ENCODE measurements at places on chromosomes 4 and X. TPM values are rescaled to one million over a fixed set of nuclear protein-coding genes. Genes with fewer than 3 reads are reported as not detected.

DNA sequence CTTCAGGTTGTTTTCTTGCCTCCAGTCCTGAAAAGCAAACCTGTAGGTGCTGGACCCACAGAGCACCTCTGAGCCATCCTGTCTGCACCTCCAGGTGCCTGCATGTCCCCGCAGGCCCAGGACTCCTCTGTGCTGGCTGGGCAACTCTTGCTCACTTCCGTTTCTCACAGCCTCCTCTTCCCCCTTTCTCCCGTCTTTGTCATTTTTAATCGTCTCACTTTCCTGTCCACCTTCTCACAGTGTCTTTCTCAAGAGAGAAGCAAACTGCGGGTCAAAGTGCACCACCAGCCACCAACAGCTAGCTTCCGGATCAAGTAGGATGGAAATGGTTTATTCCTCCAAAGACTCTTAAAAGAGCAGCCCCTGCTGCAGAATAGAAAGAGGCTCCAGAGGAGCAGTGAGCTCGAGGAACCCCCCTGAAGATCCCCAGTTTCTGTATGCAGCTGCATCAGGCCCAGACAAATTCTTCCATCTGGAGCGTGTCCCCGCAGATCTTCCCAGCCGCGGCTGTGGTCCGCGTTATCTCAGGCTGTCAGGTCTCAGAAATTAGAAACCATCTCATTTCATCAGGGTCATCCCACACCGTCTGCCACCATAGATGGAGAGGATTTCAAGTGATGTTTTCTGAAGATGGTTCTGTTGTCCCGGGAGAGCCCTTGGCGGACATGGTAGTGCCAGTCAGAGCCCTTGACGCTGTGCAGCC is 87.7 kb downstream of the FHDC1 start:
- no peak overlapping the region for H3K27ac ChIP-seq
- no peak for DNase-seq
- H3K36me3 ChIP-seq = no peaks in the 10 kb centered on the region
- H3K4me1 ChIP-seq = peaks cover 5% of the 10 kb centered on the region

DNA sequence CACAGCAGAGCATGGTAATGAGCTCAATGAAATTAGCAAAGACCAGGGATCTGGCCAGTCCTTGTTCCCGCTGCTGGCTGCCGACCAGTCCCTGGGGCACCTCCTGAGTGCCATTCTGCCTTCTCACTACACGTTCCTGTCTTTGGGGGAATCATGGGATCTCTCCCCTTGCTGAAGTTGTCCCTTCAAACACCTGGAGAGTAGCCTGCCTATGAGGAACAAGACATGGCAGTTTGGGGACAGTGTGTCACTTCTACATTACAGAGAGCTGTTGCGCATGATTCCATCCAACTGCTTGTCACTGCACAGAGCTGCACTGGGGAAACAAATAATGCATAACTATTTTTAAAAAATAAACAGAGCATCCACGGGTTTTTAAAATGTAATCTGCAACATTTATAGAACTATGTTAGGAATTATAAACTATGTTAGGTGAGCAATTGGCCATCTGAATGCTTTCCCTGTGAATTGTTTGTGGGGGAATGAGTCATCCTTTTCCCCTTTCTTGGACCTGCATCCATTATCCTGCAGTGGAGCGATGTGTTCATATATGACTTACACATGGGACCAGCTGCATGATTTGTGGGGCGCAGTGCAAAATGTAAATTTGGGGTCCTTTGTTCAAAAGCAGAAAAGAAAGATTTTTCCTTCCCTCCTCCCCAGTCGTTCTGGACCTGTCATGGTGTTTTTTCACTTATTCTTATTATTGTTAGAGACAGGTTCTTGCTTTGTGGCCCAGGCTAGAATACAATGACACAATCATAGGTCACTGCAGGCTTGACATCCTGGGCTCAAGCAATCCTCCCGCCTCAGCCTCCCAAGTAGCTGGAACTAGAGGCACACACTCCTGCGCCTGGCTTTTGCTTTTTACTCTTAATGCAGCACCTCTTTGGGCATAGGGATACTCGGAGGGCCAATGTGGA is 115.0 kb upstream of the TBL1X start:
- H3K4me3 ChIP-seq = no peak overlapping the region
- no peak overlapping the region for H3K27ac ChIP-seq
- DNase-seq = no peak
- peaks cover 19% of the 10 kb centered on the region for H3K4me1 ChIP-seq

HAND2 gene
- total RNA-seq = not detected

PDHA1 gene
- 207 TPM for total RNA-seq

SLC10A6 gene
- not detected for total RNA-seq

DNAAF6 gene
- not detected for total RNA-seq
